NCI-H1436 treated with DMSO at 0.1 percent for 48 hours (cell line): ENCODE measurements at places on chromosomes 5 and 9.

- DNase-seq: no peak
Measured at GRCh38 chr5:88883836-88884607, 1.0 kb upstream of the MEF2C start.

DNA sequence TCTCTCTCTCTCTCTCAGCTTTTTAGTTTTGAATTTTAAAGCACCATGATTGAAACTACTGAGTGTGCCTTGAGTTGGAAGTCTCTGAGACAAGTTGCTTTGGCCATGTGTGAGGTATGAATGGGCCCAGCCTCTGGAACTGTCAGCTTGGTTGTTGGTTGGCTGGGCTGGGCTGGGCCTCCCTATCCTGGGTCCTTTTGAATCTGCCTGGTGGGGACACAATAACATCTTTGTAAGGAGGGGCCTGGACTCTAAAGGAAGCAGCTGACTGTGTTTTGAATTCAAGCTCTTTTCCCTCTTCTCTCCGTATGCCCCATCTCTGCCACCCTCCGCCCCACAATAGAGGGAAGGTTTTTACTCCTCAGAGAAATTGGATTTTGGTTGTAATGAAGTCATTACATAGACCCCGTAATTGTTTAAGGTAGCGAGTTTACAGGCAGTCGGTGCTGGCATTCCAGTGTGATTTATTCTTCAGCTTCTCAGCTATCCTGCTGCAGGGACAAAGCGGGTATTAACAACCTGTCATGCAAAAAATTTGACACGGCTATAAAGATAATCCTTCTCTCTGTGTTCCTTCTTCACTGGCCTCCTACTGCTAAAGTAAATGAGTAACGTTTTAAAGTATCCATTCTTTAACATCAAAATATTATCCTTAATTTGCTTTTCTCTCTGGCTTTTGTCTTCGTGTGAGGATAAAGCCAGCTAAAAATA is 105.4 kb downstream of the DAPK1 start:
- DNase-seq: no peak

GRCh38 chr9:127209948-127210640 is 54.5 kb upstream of the GARNL3 start:
- DNase-seq: no peak

GRCh38 chr5:5270958-5271785 is 131.0 kb downstream of the ADAMTS16 start:
- DNase-seq: no peak

DNA sequence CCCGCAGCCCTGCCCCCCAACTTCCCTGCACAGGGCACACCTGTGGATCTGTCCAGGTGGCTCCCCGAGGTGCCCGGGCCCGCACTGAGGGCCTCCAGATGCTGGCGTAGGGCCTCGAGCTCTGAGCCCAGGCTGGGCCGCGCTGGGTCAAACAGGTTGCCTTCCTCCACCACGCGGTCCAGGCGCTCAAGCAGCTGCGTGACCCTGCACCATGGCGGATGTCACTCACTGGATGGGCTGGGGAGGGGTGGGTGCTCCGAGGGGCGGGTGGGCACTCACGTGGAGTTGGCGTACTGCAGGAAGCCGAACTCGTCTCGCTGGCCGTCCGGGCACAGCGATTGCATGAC is 5.4 kb downstream of the ABCA2 start:
- no peak for DNase-seq

DNA sequence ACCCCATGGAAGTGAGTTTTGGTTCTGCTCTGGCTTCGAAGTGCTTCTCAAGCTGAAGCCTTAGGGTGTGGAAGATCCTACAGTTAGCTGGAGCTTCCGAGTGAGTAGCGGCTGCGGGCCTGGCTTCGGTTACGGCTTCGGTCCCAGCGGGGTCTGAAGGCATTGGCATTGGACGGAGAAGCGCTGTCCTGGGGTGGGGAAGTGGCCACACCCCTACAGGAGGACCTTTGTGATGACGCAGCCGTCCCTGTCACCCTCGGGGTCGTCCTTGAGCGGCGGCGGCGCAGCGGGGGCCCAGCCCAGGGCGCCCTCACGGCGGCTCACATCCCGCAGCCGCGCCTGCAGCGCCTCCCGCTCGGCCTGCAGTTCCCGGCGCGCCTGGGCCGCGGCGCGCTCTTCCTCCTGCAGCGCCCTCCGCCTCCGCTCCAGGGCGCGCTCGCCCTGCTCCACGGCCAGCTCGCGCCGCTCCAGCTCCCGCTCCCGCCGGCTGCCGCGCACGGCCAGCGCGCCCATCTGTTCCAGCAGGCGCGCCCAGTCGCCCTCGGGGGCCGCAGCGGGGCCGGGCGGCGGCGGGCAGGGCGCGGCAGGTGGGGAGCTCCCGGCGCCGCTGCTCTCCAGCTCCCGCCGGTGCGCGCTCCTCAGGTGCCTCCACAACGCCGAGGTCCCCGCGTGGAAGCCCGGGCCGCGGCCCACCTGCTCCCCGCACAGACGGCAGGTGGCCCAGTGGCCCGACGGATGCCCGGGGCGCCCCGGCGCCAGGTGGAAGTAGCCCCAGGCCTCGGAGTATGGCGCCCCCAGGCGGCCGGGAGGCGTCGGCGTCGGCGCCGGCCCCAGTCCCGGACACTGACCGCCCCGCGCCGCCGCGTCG is 9.9 kb downstream of the ZBED3 start:
- DNase-seq: no peak

- no peak for DNase-seq
Measured at GRCh38 chr5:40986666-40987065, 77.4 kb downstream of the C7 start.

- DNase-seq: no peak
Measured at GRCh38 chr9:114290561-114290986, 32.3 kb upstream of the ORM1 start.

DNA sequence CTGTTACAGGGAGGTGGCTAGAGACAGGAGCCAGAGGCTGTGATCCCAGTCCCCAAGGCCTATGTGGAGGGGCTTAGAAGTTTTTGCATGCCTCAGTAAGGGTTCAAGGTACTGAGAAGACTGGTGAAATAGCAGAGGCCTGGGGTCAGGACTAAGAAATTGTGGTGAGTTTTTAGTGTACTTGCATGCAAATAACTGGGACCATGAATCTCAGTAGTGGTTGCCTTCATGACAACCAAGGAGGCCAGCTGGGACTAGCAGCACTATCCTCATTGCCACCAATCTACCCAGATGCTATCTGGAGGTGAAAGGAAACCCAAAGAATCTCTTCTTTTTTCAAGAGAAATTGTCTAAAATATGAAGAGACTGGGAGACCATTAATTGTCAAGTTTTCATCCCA is 395.1 kb downstream of the CETN3 start:
- DNase-seq: no peak

GRCh38 chr9:16258708-16259107 is 611.8 kb downstream of the BNC2 start:
- DNase-seq: no peak

DNA sequence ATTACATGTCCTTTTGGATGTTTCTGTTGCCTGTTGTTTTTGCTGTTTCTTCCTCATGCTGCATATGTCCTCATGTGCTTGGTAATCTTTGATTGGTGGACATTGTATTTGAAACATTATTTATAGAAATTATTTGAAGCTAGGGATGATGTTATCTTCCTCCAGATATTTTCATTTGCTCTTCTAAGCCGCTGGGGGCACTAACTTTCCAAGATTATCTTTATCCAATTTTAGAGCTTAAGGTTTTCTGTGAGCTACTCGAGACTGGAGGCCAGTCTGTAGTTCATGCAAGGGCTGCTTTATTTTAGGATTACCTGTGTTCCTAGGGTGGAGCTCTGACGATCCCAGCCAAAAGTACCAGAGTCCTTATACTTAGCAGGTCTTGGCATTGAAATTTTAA is 40.9 kb downstream of the STX17 start:
- DNase-seq: no peak

GRCh38 chr9:112049811-112050516 is 125.1 kb downstream of the SUSD1 start:
- no peak for DNase-seq

- no peak for DNase-seq
Measured at GRCh38 chr5:31966936-31967335, 207.2 kb downstream of the GOLPH3 start.

DNA sequence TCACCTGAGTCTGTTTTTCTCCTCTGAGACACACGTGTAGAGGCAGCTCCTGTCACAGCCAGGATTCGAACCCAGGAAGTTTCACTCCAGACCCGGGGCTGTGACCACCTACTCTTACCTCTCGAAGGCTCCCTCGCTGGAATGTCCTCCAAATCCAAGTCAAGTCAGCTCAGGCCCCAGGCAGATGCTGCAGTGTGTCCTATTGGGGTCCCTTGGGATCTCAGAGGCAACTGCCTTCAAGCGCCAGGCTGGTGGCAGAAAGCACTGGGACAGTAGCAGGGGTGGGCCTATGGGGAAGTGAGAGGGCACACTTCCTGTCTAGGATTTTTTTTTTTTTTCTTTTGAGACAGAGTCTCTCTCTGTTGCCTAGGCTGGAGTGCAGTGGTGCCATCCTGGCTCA is 762 bp upstream of the ST6GALNAC4 start:
- DNase-seq: no peak

DNA sequence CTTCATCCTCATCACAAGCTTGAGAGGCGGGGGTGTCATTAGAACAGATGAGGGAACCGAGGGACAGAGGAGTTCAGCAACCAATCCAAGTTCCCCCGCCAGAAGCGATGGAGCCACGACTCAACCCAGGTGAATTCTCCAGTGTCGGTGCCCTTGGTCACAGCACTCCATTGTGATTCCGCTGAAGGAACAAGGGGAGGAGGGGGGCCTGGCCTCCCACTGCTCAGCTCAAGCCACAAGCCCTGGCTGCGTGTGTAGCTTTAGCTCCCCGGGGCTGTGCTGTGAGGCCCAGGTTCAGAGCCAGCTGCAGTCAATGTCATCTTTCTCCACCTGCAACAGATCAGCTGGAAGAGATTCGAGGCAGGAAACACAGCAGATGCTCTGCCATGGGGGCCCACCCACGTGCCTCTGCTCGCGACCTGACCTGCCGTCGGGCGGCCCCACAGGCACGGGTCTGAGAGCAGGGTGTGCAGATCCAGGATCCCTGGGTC is 72.6 kb downstream of the GTF3C4 start:
- no peak for DNase-seq

- no peak for DNase-seq
Measured at GRCh38 chr5:174312270-174312617, 266.7 kb downstream of the NSG2 start.

DNA sequence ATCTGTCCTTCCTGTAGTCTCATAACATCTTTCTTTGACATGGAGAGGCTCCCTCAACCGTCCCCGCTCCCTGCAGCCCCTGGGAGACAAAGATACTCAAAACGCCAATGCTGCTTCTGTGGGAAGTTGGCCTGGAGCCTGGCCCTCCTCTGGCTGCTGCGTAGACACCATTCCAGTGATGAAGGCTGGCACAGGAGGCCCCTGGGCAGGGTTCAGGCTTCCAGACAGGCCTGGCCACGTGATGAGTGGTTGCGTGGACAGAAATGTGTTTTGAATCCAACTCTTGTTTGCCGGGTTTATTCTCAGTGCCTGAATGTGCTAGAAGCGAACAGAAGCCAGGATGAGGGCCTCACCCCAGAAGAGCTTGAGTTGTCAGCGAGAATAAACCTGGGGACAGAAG is 43.2 kb upstream of the NKX2-5 start:
- no peak for DNase-seq

DNA sequence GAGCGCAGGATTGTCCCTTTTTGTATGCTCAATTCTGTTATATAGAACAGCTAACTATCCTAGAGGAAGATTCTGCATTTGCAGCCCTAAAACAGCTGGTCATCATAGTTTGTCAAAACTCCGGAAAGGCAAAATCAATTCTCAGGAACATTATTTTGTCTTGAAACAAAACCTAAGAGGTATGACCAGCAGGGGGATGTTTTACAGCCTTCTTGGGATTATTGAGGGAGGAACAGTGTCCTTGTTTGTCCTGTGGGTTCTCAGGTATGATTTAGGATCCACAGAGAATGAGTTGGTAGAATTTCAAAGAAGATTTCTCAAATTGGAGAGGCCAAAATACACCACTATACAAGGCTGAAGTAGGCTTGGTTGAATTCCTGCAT is 136.4 kb downstream of the ZSWIM6 start:
- no peak for DNase-seq

- DNase-seq: no peak
Measured at GRCh38 chr5:163867324-163867723, 361.9 kb downstream of the MAT2B start.
